Stimulated activated CD8-positive, alpha-beta memory T cell treated with anti-CD3 and anti-CD28 coated beads, Interleukin-15, amount 100 ng/mL, for 48 hours (primary cell): ENCODE measurements at places on chromosomes 3 and 15.

DNA sequence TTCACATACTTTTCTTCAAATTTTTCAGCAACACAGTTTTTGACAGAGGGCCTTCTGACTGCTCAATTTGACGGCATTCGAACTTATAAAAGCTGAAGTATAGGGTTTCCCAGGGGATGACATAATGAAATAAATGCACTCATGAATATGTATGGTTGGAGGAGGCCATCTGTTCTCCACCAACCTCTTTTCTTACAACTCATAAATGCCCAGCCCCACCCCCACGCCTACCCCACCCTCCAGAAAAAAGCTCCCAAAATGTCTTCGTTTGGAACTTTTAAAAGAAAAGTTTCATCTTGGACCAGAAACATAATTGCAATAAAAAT is 211.6 kb upstream of the LRRN1 start:
- no peak for DNase-seq

- no peak for DNase-seq
Measured at GRCh38 chr15:67731112-67731721, 94.1 kb upstream of the SKOR1 start.

DNA sequence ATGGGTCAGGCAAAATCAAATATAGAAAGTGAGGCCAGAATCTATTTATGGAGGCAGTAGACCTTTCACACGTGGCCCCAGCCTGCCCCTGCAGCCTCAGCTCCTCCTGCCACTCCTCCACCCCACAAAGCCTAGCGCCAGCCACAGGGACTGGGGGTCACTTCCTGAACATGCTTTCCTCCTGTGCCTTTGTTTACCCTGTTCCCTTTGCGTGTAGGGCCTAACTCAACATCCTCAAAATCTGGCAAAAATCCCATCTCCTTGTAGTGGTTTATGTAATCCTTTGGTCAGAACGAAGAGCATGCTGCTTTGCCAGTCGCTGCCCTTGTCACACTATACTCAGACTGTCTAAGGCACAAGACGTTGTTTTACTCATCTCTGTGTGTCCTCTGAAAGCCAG is 39.6 kb downstream of the KBTBD12 start:
- no peak for DNase-seq

DNA sequence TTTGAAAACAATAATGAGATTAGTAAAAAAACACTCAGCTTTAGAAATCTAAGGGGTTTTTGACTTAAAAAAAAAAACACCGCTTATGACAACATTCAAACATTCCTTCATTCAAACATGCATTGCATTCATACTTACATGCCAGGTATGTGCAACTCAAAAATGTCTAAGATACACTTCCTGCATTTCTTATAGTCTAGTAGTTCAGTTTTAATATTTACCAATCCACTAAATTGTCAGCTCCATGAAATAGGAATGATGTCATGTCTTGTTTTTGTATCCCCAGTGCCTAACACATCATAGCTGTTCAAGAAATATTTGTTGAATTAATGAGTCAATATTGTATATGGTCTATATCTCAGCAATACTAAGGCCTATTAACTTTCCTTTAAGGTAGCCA is 51.7 kb downstream of the EIF4E3 start:
- DNase-seq: no peak

GRCh38 chr3:113532698-113533533 is 561 bp downstream of the SIDT1 start:
- peak; percentile 32 for DNase-seq

DNA sequence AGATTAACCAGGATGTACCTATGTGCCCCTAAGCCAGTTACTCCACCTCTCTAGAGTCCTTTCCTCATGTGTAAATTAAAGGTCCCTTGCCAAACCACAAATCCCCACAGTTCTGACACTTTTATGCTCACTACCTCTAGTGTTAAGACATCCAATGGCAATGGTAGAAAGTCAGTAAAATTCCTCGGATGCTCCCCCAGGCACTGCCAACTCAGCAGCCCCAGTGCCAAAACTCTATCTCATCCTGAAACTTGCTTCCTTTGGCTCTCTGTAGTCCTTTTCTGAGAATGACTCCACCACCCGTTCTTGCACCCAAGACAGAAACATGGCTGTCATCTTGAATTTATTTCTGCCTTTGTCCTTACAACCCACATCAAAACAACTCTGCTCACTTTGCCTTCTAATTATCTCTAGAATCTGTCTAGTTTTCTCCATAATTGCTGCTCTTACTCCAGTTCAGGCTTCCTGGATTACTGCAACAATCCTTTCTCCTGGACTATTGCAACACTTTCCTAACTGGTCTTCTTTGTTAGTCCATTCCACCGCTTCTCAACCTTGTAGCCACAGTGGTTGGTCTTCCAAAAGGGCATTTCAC is 41.6 kb downstream of the MB21D2 start:
- no peak for DNase-seq

GRCh38 chr3:151351219-151351618 is 21.9 kb upstream of the P2RY13 start:
- DNase-seq: no peak

GRCh38 chr15:66294157-66294931 is 976 bp downstream of the DIS3L start:
- no peak for DNase-seq
